Activated CD8-positive, alpha-beta memory T cell treated with anti-CD3 and anti-CD28 coated beads, Interleukin-2, amount 50 U/mL, for 4 hours (primary cell): ENCODE measurements at places on chromosomes 3 and 15.

DNA sequence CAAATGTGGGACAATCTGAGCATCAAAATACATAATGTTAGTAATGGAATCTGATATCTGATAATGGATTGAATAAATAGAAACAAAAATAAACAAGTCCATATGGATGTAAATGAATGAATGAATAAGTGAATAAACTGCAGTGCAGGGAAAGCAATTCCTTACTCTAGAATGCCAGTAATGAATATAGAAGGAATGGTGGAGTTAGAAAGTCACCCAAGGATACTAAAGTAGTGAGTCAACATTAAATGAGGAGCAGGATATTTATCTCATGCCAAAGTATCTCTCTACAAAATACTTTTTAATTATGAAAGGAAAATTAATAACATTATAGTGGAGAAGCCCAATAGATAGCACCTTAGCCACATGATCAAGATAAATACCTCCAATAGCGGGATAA lies 300.3 kb downstream of the FEZF2 start:
- no peak for DNase-seq

DNA sequence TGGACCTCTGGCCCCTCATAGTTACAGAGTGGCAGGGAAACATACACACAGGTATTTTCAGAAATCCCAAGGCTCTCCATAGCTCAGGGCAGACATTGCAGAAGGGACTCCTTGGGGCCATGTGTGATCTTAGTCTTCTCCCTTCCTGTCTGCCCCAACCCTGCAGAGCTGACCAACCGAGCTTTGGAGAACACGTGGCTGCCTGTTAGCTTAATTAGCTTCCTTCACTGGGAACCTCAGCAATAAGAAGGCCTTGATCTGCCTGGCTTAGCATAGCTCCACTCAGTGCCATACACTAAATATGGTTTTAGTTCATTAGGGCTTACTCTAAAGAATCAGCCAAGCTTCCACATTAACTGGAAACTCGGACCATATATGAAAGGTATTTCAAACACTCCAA lies 12.3 kb downstream of the LYZL4 start:
- no peak for DNase-seq

GRCh38 chr3:196144383-196145105 lies 62.7 kb upstream of the TFRC start:
- DNase-seq, result no peak

DNA sequence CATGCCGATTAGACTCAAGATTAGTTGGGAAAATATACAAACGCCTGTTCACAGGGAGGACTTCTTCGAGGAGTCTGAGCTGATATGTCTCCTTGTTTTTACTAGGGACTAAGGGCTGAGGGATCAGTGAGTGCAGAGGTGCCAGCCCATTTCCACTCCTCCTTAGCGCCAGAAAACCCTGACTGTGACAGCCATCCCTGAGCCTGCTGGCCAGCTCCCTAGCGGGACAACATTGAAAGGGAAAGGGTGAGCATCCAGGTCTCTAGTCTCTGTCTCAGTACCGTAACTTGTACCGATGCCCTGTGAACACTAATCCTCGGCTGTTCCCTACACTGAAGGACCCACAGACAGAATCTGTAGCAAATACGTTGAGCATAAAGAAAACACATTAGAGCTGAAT lies 243.4 kb downstream of the WNT5A start:
- no peak for DNase-seq

DNA sequence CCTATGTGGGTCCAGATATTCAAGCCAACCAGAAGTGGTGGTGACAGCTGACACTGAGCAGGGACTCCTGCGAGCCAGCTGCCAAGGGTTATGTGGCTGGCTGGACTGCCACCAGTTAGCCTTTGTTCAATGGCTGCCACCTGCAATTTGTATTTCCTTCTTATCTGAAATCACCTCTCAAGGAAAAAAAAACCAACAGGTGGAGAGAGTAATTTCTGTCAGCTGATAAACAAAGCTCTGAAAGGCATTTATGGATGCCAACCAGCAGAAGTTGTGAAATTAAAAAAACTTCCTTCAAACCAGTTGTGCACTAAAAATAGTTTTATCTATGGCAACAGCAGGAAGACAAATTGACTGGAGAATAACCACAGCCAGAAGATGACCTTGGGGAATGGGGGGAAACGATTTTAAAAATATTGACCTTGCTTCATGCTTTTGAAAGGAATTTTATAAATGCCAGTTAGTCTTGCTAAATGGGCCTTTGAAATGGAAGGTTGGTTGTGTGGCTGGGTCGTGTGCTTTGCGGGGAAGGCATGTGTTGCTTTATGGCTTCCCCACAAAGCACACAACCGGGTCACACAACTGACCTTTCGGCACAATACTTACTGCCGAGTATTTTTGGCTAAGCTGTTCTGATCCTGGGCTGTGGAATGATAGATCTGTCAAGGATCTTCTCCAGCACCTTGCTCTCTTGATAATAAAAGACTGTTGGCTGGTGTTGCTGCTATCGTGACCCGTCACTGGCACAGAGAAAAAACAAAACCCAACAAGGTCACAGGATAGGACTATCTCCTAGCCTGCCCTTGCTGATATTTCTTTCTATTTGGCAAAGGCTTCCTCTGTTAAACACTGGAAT lies 3.5 kb downstream of the MYZAP start:
- DNase-seq, result no peak

- DNase-seq, result no peak
Observed at GRCh38 chr3:44885618-44886017, 11.2 kb downstream of the TGM4 start.

DNA sequence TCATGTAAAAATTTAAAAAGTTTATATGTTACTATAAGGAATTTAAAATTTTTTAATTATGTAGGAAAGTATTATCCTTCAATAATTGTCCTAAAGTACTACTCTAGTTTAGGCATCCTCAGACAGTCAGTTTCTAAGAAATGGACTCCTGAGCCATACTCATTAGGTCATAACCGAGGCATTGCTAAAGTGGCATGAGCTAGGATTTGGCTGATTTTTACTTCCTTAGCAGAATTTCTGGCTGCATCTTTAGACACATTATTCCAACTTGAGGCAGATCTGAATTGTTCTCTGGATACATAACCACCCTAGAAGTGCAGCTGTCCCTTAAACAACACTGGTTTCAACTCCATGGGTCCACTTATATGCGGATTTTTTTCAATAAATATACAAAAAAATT lies 38.3 kb downstream of the IFT57 start:
- no peak for DNase-seq

- DNase-seq, result no peak
Observed at GRCh38 chr15:99447497-99448371, 118.0 kb upstream of the MEF2A start.

DNA sequence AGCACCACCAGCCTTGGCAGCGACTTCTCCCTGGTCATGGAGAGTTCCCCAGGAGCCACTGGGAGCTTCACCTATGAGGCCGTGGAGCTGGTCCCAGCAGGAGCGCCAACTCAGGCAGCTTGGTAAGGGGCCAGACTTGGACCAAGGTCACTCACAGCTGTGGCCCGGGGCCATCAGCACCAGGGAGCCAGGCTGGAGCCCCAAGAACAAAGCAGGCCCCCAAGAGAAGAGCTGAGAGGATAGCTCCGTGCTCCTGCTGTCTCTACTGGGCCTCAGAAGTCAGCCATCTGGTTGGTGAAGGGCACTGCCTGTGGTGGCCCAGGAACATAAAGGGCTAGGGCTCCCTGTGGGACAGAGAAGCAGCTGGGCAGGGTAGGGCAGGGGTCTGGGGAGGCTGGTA lies 14.7 kb upstream of the CPNE9 start:
- DNase-seq, result no peak

DNA sequence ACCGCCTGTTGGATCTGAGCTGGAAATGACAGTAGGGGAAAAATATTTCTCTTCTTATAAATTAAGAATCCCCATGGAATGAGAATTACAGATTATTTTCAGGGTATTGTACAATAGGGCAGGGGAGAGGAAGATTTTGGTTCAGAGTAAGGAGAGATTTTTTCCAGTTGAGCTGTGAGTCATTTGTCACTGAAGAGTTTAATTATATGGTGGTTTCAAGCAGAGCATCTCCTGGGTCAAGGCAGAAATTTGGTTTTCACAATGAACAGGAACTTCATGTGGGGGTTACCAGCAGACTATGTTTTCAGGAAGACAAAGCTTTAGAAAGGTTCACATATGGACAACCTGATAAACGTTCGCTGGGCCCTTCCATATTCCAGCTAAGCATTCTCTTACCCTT lies 182.8 kb upstream of the NR2E3 start:
- no peak for DNase-seq

GRCh38 chr15:38662805-38663204 lies 98.2 kb upstream of the RASGRP1 start:
- no peak for DNase-seq

- no peak for DNase-seq
Observed at GRCh38 chr15:47266566-47266965, 450.7 kb upstream of the SEMA6D start.

DNA sequence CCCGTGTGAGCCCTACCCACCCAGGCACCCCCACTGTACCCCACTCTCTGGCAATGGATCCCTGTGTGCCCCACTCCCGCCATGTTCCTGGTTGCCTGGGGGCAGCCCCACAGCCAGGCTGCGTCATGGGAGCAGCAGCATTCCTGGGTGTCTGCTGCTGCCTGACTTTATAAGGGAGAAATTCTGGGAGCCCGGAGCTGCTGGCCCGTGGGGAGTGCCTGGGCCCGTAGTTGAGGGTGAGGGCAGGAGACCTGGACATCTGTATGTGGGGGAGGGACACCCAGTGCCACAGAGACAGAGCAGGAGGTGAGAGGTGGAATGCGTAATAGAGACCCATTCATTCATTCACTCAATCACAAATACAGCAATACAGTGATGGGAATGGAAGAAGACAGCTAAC lies 15.1 kb downstream of the CSPG4 start:
- no peak for DNase-seq

DNA sequence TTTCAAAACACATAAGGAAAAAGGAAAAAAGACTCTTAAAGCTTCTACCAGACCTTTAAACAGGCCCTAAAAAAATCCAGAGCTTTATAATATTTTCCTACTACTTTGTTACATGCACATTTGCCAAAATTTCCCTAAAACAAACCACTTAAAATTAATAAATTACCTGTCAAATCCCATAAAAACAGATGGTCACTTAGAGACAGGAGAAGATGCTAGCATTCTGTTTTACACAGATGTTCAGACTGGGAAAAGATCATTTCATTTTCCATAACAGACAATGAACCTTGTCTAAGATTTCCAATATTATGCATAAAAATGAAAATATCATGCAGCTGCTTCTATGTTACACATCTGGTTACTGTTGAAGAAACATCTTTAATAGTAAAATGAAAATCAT lies 66.6 kb downstream of the SUCLG2 start:
- no peak for DNase-seq

- DNase-seq, result no peak
Observed at GRCh38 chr15:99252326-99252725, 1.0 kb downstream of the LRRC28 start.
